RPMI7951 (cell line): ENCODE measurements at places on chromosomes 16 and 17.
A peak's percentile ranks its signal among the peaks of the same experiment; 100 is the strongest.

- DNase-seq, result no peak
Measured at GRCh38 chr17:30827082-30827481, 2.6 kb upstream of the CRLF3 start.

DNA sequence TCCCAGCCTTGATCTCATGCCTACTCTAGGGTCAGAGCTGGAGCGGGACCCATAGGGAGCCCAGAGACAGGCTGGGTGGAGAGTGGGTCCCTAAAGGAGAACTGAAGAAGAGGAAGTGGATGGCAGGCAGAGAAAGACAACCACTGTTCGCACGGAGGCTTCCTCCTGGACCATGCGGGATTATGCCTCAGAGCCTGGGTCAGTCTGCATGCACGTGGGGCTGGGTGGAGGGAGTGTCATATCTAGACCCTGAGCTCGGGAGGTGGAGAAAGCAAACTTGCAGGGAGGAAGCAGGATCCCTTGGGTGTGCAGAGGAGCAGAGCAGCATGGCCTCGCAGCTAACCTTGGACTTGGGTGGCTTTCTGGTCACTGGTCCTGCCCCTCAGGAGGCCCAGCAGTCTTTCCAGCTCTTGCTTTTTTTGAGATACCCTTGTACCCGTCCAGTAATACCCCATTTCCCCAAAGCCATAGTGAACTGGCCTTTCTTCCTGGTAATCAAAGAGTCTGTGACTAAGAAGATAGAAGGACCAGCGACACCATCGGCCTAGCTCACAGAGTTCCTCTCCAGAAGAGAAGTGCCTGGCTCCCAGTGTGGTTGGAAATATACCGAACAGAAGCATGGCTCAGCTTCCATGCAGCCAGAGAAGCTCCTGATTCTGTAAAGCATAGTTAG lies 344.2 kb downstream of the CPPED1 start:
- no peak for DNase-seq

DNA sequence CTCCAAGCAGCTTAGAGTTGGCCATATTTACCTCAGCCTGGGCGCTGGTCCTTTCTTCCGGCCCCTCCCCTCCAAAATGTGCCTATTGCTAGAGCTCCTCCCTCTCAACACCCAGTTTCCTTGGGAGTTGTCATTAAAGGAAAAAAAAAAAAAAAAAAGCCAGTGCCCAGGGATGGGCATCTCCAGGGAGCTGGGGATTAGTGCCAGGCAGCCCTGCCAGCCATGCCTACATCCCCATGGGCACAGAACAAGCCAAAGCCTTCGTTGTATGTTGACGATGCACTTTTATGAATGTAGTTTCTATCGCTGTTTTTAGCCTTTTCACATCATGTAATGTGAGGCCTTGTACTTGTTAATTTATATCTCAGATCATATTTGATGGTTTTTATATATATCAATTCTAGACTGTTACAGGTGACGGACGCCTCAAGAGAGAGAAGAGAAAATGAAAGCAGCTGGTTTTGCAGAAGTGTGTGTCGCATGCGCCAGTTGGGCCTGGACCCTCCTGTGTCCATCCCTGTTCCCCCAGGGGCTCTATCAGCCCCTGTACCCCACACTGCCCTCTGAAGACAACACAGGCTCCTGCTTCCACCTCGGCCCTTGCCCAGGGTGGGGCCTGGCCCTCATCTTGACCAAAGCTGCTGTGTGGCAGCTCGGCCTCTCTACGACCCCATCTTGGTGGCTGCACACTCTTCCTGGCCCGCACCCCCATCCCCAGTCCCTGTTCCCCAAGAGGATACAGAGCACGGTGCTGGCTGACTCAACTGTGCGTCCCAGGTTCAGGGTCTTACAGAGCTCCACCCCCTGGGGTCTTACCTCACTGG lies 4.8 kb downstream of the LIMD2 start:
- DNase-seq, result no peak

GRCh38 chr17:60442271-60443173 lies 20.2 kb downstream of the CHCT1 start:
- DNase-seq, result peak; percentile 8

DNA sequence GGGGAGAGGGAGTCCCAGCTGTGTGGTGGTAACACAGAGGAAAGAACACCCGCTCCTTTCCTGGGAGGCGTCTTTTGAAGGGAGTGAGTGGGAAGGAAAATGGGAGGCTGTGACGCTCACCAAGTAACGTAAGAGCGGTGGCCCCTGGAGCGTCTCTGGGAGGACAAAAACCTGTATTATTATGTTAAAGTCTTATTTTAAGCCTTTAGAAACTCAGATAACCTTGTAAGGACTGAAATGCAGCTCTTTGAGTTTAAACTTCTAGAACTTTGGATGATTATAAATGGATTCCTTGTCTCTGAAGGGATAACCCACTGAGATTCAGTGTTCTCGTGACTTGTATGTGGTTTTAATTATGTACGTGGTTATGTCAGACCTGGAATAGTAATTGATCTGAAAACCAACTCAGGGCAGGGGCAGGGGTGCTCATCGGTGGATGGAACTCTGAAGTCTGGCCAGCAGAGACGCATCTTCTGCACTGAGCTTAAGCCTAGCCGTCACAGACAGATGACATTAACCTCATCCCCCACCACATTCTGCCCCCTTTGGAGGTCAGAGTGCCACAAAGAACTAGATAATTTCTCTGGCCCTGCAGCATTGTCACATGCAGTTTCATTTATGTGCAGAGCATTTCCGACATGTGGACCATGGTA lies 41.8 kb upstream of the SLC12A3 start:
- no peak for DNase-seq

- no peak for DNase-seq
Measured at GRCh38 chr17:69451416-69452394, 37.2 kb downstream of the MAP2K6 start.

DNA sequence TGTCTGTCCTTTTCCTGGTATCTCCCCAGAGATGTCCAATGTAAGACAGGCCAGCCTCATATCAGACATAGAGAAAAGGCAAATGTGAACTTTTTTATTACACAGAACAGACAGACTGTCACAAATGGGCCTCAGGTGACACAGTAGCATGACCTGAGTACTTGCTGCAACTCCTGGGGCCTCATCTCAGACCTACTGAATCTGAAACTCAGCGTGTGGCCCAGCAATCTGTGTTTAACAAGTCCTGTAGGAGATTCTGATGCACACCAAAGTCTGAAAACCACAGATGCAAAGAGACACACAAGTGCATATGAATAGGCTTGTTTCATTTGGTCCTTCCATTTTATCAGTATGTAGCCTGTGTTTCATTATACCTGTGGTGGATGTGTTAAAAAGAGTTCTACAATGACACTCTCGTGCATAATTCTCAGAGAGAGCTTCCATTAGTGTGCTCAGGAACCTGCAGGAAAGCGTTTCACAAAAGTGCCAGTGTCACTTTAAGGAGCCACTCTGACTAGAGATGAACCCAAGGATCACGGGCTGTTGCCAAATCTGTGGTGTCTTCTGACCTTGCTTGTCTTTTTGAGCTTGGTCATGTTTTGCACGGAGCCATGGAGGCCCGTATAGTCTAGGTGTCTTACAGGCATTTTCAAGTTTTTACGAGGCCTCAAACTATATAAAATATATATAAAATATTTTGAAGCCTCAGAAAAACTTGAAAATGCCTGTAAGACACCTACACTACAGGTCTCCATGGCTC lies 33.8 kb upstream of the NF1 start:
- DNase-seq, result no peak

DNA sequence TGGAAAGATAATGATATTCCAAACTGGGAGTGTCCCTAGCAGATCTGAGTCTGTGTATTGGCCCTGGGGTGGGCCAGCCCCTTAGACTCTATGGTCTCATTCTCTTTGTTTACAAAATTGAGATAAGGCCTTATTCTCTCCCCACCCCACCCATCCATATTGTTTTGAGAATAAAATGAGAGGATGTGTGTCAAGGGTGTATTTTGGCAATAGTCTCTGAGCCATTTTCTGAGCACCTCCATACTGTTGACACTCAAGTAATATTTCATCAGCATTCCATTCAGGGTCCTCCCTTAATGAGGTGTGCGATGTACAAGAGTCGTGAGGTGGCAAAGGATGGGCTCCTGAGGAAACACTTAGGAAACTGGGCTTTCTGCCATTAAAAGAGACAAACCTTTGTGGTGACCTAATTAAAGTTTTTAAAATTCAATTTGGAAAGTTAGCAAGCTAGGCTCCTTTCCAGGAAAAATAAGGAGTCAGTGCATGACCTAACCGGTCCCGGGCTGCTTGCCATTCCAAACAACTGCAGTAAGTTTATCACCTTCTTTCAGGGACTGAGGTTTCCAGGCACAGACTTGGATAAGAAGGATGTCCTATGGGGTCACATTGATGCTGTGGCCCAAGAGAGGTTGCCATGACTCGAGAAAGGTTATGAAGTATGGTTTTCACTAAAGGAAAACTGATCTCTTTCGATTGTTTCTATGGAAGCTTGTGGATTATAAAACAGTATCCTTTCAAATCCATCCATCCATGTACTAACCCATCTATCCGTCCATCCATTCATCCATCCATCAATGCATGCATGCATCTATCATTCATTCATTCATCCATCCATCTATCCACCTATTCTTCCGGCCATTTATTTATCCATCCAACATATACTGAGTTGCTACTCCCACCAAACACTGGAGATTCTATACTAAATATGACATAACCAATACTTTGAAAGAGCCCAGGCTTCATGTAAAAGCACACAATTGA lies 443.3 kb downstream of the UTP18 start:
- DNase-seq, result peak; percentile 2

DNA sequence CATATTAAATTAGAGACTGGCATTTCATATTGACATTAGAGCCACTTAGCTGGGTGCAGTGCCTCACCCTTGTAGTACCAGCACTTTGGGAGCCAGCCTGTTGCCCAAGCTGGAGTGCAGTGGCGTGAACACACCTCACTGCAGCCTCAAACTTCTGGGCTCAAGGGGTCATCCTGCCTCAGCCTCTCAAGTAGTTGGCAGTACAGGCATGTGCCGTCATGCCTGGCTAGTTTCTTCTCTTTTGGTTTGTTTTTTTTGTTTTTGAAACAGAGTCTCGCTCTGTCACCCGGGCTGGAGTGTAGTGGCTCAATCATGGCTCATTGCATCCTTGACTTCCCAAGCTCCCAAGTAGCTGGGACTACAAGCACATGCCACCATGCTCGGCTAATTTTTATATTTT lies 8.7 kb downstream of the PPM1E start:
- DNase-seq, result no peak

GRCh38 chr17:2025220-2025621 lies at the start of gene RTN4RL1:
Gene RTN4RL1 (minus strand): TSS chr17:2025334. CDS start chr17:2024865, 469 bp downstream.
- peak; percentile 84 for DNase-seq

GRCh38 chr16:12767897-12768296 lies 35.8 kb downstream of the CPPED1 start:
- DNase-seq, result no peak

- DNase-seq, result no peak
Measured at GRCh38 chr16:76335180-76335974, 58.2 kb downstream of the CNTNAP4 start.

DNA sequence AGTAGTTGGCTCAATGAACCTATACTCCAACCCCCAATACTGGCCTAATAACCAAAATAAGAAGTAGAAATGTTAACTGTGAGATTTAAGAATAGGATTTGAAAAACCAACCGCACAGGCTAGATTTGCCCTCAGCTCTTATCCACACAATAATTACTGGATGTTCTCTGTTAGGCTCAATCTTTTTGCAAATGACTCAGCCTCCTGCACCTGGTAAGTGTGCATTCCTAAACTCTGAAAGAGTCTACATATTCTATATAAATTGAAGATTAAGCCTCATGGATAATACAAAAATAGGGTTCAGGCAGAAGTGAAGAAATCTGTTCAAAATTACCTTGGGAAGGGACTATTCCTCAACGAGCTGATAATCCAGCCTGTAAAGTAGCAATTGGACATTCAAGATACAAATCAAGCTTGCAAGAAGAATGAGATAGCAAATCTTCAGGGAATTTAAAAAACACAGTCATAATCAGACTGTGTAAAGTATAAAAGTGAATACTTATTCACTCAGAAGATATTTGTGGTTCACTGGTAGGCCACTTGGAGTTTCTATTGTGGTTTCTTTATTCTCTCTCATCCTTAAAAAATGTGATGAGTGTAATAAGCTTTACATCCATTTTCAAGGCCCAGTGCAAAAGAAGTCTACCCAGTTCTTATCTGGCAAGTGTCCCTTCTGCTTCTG lies 931.9 kb upstream of the SOX9 start:
- peak; percentile 94 for DNase-seq

DNA sequence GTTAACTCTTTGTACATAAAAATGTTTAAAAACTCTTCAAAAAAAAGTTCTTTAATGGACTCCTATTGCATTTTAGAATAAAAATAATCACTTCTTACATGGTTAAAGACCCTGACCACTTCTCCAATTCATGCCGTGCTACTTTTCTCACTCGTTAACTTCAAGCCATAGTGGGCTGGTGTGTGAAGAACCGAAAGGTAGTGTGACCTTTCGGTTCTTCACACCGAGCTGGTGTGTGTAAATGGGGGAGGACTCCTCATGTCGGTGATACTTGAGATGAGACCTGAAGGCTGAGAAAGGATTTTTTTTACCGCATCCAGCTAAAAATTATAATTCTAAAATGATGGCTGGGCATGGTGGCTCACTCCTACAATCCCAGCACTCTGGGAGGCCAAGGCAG lies 22.1 kb downstream of the RFFL start:
- DNase-seq, result no peak

GRCh38 chr17:81512562-81513371 lies at the start of gene ACTG1:
Gene ACTG1 (minus strand): TSS chr17:81512799. CDS start chr17:81512354, 445 bp downstream.
- peak; percentile 91 for DNase-seq

- peak; percentile 25 for DNase-seq
Measured at GRCh38 chr16:49608779-49609178, 235.2 kb downstream of the C16orf78 start.

DNA sequence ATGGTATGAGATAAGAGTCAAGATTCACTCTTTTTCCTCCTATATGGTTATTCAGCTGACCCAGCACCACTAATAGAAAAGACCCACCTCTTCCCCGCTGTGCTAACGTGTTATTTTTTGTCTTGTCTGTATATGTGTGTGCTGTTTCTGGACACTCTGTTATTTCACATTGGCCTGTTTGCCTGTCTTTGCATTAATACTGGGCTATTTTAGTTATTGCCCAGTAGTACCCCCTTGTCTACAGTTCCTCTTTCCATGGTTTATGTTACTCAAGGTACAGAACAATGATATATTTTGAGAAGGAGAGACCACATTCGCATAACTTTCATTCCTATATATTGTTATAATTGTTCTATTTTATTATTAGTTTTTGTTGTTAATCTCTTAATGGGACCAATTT lies 74.0 kb upstream of the SIAH1 start:
- DNase-seq, result no peak

DNA sequence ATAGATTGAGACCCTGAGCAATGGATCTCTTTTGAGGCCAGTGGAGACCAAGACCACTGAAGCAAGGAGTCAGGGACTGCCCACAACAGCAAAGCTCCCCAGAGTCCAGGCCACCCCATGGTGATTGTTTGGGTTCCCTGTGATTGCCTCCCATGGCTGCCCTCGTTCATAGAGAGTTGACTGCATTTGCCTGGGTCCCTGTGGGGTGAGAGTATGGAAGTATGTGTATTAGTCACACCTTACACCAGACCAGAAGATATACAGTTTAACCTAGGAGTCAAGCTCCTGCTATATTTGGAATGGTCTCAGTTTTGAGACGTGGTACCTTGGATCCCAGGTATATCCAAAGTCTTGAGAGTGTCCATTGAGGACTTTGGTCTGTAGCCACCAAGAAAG lies 20.2 kb downstream of the HLF start:
- DNase-seq, result no peak

GRCh38 chr16:13313351-13313750 lies 412.0 kb downstream of the SHISA9 start:
- DNase-seq, result no peak
